HEK293T (cell line): ENCODE measurements at places on chromosomes 1 and 21.

GRCh38 chr1:170659399-170660035 is 4.4 kb upstream of the PRRX1 start:
- no peak for DNase-seq

DNA sequence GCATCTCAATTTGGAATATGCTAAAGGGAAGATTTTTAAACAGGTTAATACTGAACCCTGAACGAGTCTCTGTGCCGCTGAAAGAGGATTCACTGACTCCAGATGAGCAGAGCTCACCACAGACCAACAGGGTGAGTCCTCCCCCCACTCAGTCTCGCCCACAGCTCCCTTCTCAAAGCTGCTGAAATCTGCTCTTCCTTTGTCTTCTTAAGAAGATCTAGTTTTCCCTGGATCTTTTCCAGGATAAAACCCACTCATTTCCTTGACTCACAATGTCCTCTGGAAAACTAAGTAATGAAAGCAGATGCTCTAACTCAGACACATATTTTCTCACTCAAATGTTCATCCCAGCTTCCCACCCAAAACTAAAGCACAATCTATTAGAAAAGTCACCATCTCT is 447.0 kb upstream of the PKN2 start:
- no peak for DNase-seq

DNA sequence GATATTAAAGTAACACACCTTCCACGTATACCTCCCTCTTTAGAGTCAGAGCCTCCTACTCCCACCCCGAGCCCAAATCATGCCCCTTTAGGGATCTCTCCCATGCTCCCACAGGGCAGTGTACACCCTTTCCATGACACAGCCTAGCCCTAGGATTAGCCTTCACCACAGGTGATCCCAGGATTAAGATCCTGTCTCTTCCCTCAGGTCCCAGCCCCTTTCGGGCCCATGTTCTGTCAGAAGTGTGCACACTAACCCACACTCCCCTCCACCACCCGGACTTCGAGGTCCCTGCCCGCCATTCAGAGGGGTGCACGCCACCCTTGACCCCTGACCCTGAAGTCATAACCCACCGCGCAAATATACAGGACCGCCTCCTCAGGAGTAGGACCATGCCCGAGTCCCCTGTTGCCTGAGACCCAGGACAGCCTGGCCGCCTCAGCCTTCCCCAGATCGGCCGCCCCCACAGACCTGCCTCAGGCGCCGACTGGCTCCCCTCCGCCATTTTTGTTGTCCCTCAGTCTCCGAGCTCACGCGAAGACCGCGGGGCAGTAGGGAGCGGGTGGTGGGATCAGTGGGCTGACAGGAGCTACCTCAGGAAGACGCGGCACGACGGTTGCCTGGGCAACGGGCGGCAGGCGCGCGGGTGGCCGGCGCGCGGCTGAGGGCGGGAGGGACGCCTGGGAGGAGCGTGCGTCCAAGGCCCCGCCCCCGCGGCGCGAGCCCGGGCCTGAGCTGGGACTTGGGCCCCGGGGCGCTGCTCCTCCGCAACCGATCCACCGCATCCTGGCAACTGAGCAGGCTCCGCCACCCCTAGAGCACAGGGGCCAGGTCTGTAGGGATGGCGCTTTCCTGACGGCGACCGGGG is at the start of gene AGBL4:
AGBL4 (minus strand) TSS at position 663 of the 868 bp plus-strand sequence.
- DNase-seq = peak; percentile 66

- DNase-seq = no peak
Observed at GRCh38 chr1:15573477-15573876, 11.4 kb downstream of the AGMAT start.

DNA sequence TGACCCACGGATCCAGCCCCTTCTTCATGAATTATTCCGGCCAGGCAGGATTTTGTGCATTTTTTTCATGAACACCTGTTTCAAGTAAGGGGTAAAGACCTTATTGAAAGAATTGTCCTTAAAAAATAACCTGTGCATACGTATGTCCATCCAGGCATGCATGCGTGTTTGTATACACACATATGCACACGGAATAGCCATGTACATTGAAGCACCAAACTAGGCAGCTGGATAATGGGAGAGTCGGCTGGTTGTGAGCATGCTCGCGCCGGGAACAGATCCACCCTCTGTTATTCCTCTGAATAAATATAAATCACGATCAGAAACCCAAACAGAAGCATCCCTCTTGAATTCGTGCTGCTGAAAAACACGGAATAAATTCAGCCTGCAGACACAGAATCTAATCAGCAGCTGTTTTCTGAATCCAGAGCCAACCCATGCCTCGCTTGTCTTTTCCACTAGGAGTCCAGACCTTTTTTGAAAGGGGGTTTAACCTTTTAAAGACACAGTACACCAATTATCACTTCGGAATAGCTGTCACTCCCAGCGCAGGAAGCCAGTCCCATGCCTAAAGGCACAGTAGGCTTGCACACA is at the start of gene HIVEP3:
HIVEP3 (minus strand) TSS at position 473 of the 594 bp plus-strand sequence.
- peak; percentile 59 for DNase-seq

GRCh38 chr1:237684236-237684635 is 206.5 kb downstream of the ZP4 start:
- no peak for DNase-seq

GRCh38 chr1:208254376-208254775 is 10.2 kb upstream of the PLXNA2 start:
- DNase-seq = no peak

- DNase-seq = peak; percentile 68
Observed at GRCh38 chr1:61337981-61338848, 255.9 kb downstream of the NFIA start.

- no peak for DNase-seq
Observed at GRCh38 chr21:45458281-45459170, 53.6 kb downstream of the COL18A1 start.

DNA sequence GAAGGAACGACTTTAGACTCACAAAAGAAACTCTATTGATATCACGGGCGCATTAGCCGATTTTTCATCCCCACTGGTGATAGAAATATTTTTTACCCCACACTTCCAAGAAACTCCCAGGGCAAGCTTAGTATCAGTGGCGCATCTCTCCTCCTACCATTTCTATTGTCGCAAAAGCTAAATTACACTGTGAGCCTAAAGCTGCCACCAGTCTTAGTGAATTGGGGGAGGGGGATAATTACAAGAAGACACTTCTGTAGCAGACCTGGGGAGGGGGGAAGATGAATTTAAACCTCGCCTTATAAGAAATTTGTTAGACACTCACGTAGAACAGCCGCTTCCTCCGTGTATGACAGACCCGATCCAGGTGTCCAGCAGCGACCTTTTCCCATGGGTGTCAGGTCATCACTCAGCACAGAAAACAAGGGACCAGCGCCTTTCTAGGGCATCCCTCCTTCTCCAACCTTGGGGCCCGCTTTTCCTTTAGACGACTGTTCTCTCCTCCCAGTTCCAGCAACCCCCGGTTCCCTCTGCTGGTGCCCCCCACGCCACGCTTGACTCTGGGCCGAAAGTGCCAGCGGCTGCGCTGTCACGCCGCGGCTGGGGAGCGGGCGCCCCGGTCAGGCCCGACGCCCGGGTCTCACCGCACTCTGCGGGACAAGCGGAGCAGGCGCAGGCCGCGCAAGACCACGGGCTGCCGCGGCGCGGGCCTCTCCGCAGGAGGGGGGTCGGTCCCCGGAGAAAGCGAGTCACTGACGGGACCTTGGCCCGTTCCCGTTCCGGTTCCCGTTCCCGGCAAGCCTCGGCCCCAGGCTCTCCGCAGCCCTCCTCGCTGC is 821 bp downstream of the PHC2 start:
- peak; percentile 65 for DNase-seq

GRCh38 chr1:201653233-201653632 is 114.3 kb downstream of the NAV1 start:
- DNase-seq = no peak

GRCh38 chr21:17730782-17731181 is 88.4 kb downstream of the C21orf91 start:
- DNase-seq = no peak

DNA sequence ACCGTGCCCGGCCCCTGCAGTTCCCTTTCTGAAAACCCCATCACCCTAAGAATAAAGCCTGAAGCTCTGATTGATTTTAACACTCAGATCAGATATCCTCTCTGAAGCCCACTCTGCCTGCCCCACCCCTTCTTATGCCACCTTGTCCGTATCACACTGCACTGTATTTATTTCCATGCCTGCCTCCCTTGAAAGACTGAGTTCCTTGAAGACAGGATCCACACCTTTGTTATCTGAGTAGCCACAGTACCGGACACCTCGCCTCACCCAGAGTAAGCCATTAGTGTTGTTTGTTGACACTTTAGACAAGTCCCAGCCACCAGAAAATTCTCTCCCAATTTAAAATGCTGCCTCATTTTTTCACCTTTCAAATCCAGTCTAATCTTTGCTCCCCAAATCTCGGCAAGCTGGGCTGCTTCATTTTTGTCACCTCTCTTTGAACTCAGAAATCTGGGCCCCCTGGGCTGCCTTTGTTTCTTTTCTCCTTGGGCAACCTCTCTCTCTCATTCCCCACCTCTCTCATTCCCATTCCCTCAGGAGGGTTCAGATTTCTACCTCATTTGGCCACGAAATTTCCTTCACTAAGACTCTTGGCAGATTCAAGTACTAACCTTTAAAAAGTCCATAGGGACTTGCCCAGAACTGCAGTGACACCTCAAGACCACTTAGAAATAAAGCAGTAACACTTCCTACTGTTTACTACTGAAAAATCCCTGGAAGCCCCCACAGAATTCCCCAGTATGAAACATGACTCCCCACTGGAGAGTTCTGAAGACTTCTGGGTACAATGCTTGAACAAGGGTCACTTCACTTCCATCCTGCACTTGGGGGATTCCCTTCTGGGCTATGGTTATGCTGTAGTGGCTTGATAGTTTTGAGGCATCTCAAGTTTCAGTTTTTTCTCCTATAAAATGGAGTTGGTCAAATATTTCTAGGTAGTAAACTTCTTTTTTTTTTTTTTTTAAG is 8.7 kb upstream of the PPP1R15B start:
- no peak for DNase-seq

DNA sequence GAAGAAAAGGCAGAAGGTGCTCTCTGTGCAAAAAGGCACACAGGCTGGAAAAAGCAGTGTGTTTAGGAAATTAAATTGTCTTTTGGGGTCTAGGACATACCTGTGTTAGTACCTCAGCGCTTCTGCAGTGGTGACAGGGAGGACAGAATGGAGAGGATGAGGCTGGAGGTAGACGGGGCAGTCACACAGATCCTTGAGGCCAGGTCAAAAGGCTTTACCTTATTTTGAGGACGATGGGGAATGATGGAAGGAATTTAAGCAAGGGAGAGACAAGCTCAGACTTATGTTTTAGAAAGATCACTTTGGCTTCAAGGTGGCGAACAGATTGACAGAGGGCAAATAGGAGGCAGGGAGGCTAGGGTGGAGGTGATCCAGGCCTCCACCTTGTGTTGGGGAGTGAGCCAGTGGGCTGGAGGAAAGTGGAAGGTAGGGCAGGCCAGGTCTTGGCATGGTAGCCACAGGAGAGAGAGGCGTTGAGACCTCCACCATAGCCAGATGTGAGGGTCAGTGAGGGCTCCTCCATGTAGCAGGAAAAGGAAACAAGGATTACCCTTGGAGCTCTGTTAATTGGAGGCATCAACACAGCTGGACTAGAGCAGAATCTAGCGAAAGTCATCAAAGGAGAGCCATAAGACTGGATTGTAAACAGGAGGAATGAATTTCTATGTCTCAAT is 4.2 kb downstream of the CYP4B1 start:
- DNase-seq = no peak

DNA sequence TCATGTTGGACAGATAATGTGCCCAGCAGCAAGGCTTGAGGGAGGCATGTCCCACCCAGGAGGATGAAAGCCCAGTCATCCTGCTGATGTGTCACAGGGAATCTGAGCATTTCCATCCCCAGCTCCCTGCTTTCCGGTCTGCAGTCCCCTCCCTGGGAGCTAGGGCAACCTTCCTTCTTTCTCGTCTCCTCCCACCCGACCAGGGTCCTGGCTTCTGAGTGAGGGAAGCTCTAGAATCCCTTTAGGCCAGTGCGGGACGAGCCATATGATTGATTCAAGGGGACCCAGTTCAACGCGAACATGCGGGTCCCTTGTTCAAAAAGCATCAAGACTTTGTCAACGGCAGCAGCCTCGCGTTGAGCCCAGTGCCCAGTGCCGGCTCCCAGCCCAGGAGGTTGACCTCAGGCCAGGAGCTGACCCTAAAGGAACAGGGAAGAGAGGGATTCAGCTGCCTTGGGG is 96.7 kb upstream of the TMPRSS2 start:
- DNase-seq = no peak

DNA sequence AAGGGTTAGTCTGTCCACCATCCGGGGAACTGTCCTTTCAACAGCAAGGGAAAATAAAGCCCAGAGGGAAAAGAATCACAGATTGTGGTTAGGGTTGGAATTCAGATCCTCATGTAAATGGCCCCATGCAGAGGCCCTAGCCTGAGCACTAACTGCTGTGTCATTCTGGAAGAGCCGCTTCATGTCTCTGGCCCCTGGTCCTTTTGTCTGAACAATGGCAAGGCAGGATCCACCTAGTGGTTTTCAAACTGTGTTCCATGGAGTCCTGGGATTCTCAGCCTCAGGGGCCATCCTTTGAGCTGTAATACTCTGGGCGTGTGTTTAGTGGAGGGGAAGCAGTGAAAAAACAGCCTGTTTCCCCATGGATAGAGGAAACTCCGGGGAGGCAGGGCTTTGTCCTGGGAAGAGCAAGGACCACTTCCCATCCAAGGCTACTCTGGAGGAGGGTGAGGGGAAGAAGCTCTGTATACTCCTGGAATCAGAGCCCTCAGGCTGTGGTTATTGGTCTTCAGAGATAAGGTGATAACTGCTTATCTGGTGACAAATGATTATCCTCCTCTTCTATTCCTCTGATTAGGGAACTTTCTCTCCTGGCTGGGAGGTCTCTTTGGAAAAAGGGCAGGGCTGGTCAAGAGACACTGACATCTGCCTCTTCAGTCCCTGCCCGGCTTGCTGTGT is 19.2 kb downstream of the PAX7 start:
- no peak for DNase-seq

- DNase-seq = no peak
Observed at GRCh38 chr1:9882296-9882944, 27.6 kb downstream of the CTNNBIP1 start.

DNA sequence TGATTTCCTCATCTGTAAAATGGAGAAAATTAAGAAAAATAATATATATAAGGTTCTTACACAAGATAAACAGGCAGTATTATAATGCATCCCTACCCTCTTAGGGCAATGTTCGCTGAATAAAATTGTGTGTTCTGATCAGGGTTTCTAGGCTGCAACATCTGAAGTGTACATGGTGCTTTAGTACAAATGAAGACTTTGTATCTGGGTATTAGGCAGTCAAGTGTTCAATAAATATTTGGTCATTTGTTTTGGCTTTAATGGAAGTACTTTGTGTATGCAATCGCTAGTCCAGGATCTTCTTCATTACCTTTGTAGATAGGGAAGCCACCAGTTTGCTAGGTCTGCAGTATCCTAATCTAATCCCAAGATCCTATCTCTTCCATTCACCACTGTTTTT is 28.1 kb downstream of the DNASE2B start:
- DNase-seq = no peak

GRCh38 chr1:208074353-208074752 is 163.4 kb upstream of the CD34 start:
- no peak for DNase-seq
